ENCODE measurements at places on chromosomes 11 and 22. TPM values are rescaled to one million over a fixed set of nuclear protein-coding genes. Genes with fewer than 3 reads are reported as not detected.

Gene FOLR1
- 108 TPM for total RNA-seq

DNA sequence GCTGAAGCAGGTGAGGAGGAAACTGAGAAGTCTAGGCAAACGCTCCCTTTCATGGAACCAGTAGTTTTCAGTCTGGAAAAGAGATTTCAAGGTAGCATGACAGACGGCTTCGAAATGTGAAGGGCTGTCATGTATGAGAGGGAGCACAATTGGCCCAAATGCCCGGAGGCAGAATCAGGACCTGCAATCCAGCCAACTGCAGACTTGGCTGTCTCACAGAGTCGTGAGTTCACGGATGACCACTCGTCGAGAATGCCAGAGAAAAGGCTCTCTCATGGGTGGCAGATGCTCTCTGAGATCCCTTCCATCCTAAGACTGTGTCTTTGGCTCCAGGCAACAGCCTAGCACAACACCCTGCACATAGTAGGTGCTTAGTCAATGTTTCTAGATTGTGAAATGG lies 134.8 kb downstream of the DSCAML1 start:
- peak; percentile 23 for DNase-seq

DNA sequence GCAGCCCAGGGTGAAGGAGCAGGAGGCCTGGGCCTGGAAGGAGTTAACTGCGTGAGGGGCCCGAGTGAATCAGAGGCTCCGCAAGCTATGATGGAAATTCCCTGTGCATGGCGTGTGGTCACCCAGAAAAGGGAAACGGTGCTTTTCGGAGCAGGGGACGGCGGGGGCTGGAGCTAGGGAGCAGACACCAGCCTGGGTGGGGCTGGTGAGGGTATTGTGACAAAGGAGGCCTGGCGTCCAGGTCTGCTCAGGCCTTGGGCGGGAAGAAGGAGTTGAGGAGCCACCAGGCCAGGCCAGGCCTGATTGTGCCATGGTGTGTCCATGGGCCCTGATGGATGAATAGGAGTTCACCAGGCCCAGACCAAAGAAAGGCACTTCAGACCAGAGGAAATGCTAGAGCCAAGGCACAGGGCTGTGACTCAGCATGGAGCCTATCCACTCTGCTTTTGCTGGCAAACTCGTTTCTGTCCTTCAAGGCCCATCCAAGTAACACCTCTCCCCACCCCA lies 12.8 kb upstream of the SPI1 start:
- DNase-seq, result no peak

Gene CARNS1
- total RNA-seq, result 0.20 TPM

DNA sequence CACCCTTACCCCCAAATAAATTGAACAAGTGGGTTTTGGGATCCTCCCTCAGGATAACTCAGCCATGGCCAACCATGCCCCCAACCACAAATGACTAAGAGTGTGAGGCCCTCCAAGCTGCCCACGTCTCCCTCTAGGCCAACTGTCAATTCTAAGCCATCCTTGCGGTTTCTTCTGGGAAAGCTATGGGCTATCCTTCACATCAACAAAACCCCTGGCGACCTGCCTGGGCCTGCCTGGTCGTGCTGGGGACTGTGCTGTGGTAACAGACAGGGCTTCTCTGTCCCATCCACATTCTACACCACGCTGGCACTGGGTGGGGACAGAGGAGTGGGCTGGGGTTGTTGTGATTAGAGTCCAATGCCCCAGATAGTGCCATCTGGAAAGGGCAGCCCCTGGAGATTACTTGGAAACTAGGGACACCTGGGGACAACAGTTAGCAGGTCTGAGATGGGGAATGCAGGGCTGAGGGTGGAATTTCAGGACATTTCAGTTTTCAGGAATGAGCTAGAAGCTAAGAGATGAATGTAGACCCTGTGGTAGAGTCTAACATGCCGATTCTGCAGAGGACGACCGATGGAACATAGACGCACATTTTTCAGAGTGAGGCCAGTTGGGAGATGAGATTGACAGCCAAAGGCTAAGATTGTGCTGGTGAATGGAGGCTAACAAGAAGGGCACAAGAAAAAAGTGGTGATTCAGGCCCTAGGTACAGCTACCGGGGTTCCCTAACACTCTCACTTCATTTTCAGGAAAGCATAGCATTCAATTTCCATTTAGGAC lies 131.9 kb downstream of the RASSF10 start:
- DNase-seq, result peak; percentile 81

Gene NPTXR
- total RNA-seq, result 0.87 TPM

Gene CDCA5
- total RNA-seq, result 1.1 TPM

- DNase-seq, result no peak
These were observed 46.4 kb downstream of the QSER1 start for GRCh38 chr11:32939046-32939445.

Gene CST6
- total RNA-seq, result 140 TPM

DNA sequence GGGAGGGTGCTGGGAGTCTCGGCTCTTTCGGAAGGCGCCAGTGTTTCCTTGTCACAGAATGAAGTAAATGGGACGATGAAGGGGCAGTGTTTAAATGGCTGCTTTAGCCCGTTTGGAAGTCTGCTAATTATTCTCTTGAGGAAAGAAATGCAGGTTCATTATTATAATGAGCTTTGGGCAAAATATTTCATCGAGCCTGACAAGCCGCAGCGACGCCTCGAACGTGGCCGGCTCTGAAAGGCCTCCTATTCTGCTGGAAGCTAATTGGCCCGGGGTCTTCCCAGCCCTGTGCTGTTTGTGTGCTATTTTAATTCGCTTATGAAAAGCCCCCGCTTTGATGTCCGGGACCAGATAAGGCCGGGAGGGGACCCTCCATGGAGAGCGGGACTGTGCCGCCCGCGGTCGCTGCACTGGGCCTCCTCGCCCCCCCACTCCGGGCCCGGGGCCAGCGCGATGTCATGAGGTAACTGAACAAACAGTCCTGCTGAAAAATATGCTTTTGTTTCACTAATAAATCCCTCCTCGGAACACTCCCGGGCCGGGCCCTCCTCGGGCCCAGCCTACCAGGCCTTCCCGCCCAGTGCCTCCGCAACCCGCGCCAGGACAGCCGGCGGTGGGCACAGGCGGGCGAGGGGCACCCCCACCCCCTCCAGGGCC lies 78.4 kb downstream of the CDKN1C start:
- DNase-seq, result no peak

DNA sequence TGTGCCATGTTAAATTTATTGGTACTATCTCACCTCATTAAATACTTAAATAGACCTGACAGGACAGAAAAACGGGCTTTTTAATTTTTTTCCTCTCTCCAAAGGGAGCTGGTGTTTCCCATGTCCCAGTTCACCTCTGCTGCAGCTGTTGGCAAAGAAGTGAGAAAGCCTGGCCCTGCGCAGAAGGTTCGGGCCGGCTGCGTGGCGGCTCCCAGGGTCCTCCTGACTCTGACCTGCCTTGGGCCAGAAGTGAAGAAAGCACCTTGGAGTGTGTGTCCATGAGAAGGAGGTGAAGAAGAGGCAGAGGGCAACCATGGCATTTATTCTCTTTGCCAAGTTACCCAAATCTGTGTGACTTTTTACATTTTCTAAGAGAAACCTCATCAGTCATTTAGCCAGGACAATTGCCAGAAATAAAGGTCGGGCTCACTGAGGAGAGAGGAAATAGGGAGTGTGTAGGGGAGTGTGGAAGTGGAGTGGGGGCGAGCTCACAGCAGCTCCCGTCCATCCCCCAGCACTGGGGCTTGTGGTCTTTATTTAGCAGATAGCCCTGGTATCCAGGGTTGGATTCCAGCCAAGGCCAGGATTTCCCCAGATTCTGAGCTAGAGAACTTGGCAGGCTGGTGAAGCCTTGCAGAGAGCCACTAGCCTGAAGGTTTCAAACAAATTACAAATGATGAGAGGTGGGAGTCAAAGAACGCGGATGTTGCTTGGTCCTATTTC lies 102.4 kb upstream of the CADM1 start:
- peak; percentile 57 for DNase-seq

DNA sequence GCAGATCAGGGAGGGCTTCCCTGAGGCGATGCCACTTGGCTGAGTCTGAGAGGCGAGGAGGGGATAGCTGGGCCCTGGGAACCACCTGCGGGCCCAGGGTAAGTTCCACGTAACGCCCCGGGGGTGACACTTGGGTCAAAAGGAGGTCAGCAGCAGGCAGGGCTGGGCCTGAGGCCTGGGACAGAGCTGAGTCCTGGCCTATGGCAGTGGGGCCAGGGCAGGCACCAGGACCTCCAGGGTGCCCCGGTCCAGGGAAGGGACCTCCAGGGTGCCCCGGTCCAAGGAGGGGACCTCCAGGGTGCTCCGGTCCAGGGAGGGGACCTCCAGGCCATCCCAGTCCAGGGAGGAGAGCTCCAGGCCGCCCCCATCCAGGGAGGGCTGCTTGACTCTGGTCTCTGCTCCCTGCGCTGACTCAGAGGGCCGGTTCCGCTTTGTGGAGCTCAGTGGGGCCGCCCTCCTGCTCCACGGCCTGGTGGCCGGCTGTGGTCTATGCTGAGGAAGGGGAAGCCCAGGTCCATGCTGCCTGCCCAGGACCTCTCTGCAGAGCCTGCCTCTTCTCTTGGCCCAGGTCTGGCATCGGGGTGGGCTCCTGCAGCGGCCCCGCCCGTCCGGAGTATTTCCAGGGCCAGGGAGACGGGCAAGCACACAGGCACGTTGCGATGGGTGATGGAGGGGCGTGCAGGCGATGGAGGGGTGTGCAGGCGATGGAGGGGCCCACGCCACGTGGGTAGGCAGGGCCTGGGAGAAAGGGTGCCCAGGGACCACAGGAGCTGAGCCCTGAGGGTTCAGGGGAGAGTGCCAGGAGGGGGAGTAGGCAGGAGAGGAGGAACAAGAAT lies 19.5 kb upstream of the WNT7B start:
- peak; percentile 76 for DNase-seq

Gene CELSR1
- 151 TPM for total RNA-seq

- DNase-seq, result peak; percentile 10
These were observed 234.4 kb upstream of the MTNR1B start for GRCh38 chr11:92735039-92735438.

- DNase-seq, result no peak
These were observed 27.5 kb upstream of the DGCR8 start for GRCh38 chr22:20052309-20053259.

Gene APOBEC3F
- total RNA-seq, result 4.7 TPM

GRCh38 chr22:17964156-17964555 lies 60.2 kb downstream of the MICAL3 start:
- no peak for DNase-seq

GRCh38 chr11:85626496-85626895 lies 648 bp downstream of the DLG2 start:
- no peak for DNase-seq

Gene GRK3
- 0.87 TPM for total RNA-seq

DNA sequence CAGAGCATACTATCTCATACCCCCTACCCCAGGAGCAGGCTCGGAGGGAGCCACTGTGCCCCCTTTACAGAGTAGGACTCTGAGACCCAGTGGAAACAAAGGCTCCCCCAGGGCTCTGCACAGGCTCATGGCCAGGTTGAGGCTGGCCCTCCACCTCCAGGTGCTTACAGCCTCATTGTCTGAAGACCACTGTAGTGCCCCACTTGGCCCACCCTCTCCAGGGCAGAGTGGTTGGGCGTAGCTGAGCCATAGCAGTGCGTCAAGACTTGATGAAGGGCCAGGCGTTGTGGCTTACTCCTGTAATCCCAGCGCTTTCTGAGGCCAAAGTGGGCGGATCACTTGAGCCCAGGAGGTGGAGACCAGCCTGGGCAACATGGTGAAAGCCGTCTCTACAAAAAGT lies 1.7 kb downstream of the ANKRD13D start:
- DNase-seq, result no peak

GRCh38 chr11:69231466-69232018 lies 62.4 kb upstream of the MYEOV start:
- no peak for DNase-seq

DNA sequence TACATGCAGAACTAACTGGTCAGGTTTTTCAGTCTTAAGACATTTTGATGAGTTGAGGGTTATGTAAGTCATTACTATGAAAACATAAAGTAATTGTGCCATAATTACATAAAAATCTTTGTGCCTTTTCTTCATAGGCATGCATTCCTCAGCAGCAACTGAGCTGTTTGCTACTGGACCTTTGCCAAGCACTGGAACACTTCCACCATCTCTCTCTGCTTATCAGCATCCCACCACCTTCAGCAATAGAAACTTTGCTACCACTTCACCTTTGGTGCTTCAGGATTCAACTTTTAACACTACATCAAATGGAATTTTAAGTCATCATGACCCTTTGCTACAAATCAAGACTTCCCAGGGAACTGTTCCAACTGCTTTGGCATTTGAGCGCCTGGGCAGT lies 39.0 kb downstream of the QSER1 start:
- DNase-seq, result no peak

DNA sequence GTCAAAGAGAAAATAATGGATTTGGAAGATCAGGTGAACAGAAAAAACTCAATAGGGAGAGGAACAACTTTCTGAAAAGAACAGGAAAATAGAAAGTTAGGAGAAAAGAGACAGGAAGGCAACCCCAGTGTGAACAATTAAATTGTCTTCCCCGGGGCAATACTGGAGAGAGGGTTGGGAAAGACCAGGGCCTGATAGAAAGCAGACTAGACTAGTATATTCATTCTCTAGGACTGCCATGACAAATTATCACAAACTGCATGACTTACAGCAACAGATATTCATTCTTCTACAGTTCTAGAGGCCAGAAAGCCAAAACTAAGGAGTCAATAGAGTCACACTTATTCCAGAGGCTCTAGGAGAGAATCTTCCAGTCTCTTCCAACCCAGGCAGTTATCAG lies 482.8 kb downstream of the SOX6 start:
- DNase-seq, result no peak

Gene CHRM4
- total RNA-seq, result not detected

GRCh38 chr11:83600661-83601060 lies 314.5 kb upstream of the CCDC90B start:
- no peak for DNase-seq

GRCh38 chr11:88173956-88174355 lies 1.3 kb downstream of the RAB38 start:
- DNase-seq, result peak; percentile 59

GRCh38 chr11:75583718-75584658 lies 21.9 kb downstream of the SERPINH1 start:
- peak; percentile 50 for DNase-seq

- peak; percentile 18 for DNase-seq
These were observed 82.6 kb downstream of the MN1 start for GRCh38 chr22:27719036-27719347.

DNA sequence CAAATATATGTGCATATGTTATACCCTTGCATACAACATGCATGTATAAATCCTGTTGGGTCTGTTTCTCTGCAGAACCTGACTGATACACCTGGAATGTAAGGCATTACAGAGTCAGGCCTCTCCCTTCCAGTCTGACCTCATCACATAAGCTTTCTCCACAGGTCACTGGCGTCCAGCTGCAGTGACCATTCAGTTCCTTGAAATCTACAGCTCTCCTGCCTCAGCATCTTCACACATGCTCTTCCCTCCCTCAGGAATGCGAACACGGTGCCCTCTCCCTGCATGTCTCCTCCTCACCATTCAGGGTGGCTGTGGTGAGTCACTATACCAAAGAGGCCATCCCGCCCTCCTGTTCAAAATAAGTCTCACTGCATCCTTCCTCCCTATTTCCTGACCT lies 657.8 kb upstream of the B3GAT1 start:
- DNase-seq, result peak; percentile 26

DNA sequence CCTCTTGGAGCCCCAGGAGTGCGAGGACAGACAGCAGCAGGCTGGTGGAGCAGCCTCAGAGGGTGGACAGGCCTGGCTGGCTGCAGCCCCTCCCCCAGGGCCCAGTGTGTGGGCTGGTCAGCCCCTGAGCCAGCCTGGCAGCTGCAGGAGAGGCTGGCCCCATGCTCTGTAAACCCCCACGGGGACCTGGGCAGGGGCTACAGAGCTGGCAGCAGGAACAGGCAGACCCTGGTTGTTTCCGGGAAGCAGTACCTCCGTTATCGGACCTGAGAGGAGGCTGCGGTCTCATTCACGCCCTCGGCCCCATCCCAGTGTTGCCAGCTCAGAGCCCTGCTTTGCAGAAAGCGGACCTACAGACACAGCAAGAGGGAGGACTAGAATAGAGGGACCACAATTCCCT lies 38.5 kb upstream of the COMT start:
- DNase-seq, result no peak

Gene CNGA4
- 0.25 TPM for total RNA-seq

Data from renal cortical epithelial cell (primary cell).